ENCODE measurements at places on chromosomes 2 and 18.

DNA sequence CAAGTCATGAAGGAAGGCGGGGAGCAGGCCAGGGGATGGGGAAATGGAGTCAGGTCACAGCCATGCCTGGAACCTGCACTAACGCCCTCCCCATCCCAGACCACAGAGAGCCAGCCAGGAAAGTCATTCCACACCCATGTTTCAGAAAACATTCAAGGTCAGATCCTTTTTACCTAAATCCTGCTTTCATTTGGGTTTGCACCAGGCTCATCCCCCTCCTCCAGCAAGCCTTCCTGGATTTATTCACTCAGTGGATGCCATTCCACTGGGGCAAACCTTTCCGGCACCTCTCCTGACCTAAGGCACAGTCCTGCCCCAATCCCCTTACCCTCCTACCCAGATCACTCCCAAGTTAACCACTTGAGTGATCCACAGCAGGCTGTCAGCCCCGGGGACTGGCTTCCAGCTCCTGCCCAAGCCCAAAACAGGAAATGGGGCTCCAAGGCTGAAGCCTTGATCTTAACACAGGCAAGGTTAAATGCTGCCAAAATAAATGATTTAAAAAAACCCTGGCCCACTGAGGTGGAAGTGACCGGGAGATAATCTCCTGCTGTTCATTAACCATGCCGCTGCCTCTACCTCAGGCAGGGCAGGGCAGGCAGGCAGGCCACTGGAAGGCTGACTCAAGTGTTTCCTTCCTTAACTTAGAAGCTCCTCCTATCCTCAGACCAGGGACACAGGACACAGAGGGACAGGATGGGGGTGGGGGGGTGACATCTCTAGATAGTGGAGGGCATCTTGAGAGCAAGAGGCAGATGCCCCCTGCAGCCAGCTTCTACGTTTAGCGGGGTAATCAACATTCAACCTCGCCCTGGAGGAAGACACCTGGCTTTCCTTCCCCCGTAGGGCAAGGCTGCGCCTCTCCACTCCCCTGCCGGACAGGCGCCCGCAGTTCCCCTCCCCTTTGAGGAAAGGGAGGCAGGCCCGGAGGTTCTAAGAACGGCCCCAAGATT, 1.4 kb downstream of the RAB11FIP5 start:
- no peak for DNase-seq

DNA sequence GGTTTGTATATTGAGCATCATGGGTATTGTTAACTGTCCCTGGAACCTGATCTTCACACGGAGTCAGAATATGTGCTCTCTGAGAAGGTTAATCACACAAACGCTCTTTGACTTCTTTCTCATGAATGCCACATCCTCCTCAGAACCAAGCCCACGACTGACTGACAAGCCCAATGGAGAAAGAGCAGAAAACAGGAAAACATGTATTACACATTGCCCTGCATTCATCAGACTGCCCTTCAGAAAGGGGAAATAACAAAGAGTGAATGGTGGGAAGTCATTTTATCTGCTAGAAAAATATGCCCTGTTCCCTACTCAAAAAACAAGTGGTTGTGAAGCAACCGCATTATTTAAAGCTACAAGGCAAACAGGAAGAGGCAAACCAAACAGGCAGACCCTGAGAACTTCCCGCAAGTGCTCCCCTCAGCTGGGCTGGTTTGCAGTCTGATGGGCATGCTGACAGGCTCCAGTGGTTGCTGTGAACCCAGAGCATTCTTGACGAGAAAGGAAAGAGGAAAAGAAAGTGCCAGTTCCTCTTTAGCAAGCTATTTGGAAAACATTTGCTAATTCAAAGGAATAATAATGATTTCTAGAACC, 172.9 kb upstream of the SETBP1 start:
- DNase-seq = no peak

GRCh38 chr2:101823347-101823791, 125.9 kb downstream of the MAP4K4 start:
- DNase-seq = peak; percentile 12

DNA sequence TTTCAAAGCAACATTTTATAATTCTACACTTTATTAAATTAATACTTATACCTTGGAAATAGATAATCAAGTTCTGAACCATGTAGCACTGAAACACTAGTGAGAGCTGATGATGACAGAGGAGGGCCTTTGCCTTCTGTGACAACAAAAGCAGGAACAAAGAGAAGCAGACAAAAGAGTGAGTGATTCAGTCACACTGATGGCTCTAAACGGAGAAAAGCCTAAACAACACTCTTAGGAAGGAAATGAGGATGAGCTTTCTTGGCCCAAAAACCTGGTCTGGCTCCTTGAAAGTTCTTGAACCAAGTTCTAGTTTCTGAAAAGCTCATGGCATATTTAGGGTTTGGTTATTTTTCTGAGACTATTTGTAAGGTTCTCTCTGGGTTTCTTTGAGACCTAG, 271.9 kb downstream of the DPP10 start:
- no peak for DNase-seq
